Astrocyte (in vitro differentiated cells and primary cell): ENCODE measurements at places on chromosomes 5 and 9. TPM values are rescaled to one million over a fixed set of nuclear protein-coding genes. Genes with fewer than 3 reads are reported as not detected.

The PPIC gene
- total RNA-seq = 51.9 and 68.5 TPM in 2 replicates

GRCh38 chr5:5342784-5343183, 79.7 kb upstream of the ICE1 start:
- DNase-seq = peak; percentile 80

The N4BP3 gene
- total RNA-seq = 0.75 and 1.3 TPM in 2 replicates

The MLLT3 gene
- total RNA-seq = 35.1 and 41.6 TPM in 2 replicates

DNA sequence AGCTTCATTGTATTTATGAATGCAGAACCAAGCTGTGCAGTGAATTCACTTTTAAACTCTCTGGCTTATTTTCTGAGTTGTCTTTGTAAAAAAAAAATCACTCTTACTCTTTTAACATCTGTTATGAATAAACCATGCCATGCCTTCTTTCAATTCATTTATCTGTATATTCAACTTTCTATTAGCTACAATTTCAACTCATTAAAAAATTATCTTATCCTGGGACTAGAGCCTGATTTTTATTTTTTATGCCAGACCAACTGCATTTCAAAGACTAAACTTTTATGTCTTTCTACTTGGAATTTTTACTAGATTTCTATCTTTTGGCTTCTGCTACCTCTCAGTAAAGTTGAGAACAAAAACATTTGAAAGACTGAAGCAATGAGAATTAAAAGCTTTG, 342.7 kb downstream of the DEPDC1B start:
- no peak for DNase-seq

GRCh38 chr5:142611154-142611553, 74.7 kb downstream of the FGF1 start:
- peak; percentile 35 for DNase-seq

GRCh38 chr9:73183428-73183827, 31.8 kb downstream of the ANXA1 start:
- no peak for DNase-seq

- DNase-seq = no peak
Measured at GRCh38 chr5:15007646-15008045, 136.1 kb upstream of the ANKH start.

DNA sequence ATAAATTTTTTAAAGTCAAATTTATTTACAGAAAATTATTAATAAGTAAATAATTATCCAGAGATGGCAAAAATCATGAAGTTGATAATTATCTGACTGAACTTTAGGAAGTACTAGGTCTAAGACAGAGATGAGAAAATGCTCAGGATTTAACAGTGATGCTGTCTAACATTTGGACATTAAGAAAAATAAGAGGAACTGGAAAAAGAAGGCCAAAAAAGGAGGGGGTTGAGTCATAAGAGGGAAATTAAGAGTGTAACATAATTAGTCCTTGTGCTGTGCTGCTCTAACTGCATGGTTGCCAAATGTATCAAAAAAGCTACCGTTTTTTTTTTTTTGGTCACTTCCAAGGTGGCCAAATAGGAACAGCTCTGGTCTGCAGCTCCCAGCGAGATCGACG, 35.4 kb upstream of the TUT7 start:
- no peak for DNase-seq

GRCh38 chr5:142484821-142485387, 160.1 kb upstream of the SPRY4 start:
- peak; percentile 36 for DNase-seq

The QRFP gene
- total RNA-seq = not detected in 2 replicates

The CDC20B gene
- 0.11 and 0.17 TPM in 2 replicates for total RNA-seq

The PCDHGA11 gene
- 5.3 and 5.8 TPM in 2 replicates for total RNA-seq

DNA sequence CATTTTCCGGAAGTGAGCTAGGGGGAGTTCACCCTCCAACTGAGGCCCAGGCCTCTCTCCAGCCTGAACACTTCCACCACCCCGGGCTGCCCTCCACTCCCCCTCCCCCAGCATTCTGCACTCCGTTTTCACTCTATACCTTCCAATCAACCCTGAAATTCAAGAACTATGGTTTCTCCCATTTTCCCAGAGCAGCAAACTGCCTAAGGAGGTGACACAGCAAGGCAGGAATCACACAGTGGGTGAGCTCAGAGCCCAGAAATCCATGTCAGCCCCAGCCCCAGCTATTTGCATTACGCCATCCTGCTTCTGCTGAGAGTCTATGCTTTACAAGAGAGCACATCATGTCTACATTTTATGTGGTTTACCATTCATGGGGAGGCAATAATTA, 11.9 kb downstream of the MSX2 start:
- DNase-seq = peak; percentile 87

The PCDHGA3 gene
- 0.14 and 0.17 TPM in 2 replicates for total RNA-seq

GRCh38 chr9:79759460-79759859, 187.7 kb downstream of the TLE4 start:
- no peak for DNase-seq

DNA sequence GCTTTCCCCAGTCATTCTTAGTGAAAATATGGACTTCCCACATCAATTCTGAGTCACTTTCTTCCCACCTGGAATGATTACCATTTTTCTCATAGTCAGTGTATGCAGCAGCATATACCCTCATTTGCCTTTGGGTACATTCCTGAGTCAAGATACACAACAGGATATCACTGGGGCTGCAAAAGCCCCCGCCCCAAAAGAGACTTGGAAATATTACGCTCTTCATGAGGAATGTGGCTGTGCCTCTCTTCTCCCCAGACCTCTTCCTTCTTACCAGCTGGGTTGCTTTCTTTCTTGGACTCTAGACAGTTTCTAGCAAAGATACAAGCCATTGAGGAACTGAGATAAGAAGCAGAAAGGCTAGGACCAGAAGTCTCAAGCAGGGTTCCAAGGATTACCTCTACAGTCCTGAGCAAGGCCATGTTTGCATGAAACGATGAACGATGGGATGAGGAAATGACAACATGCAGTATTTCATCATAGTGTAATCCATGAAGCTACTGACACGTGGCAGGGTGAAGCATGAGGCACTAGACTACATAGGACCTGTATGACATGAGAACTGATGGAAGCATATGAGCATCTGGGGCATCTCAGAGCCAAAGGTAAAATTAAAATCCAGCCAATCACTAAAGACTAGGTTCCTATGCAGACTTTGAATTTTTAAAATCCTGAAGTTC, 218.1 kb downstream of the RAB3C start:
- no peak for DNase-seq

The RNF208 gene
- 4.3 and 4.9 TPM in 2 replicates for total RNA-seq

DNA sequence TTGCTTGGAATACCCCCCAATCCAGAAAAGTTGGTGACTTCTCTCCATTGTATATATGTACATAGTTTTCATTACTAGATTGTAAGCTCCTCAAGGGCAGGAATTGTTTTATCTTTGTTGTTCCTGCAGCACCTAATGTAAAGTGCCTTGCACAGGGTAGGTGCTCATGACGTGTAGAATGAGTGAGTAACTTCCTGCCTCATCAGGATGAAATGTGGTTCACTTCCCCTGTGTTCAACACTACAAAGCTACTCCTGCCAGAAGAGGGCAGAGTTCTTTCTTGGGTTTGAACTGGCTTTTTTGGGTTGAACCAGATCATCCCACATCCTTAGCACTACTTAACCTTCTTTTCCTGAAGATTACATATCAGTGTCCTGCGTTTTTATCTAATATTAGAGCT, 23.9 kb downstream of the GTF3C4 start:
- DNase-seq = no peak

DNA sequence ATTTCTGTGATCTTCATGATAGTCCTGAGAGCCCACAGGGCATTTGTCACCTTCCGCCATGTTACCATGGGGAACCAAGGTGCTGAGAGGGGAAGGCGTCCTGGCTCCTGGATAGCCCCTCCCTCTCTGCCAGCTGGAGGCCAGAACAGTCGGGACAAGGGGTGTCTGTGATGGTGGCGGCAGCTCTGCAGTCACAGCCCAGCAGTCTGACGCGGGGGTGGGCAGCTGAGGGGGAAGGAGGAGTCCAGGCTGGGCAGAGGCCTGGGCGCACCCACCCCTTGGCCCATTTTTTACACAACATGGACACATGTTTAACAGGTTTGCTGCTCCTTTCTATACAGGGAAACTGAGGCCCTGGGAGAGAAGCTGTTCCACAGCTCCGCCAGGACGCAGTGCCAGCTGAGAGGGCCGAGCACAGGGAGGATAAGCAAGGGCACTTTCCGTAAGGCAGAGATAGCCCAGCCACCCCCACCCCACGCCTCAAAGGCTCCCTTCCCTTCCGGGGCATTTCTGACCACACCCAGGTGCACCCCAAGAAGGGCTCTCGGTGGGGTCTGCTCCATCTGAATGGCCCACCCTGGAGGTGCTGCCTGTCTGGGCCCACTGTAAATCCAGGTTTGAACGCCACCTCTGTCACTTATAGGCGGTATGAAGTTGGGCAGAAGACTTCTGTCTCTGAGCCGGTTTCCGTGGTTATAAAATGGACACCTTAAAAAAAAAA, 17.1 kb downstream of the LRRC8A start:
- no peak for DNase-seq

The CORO2A gene
- 11.1 TPM in 2 replicates for total RNA-seq

- peak; percentile 71 for DNase-seq
Measured at GRCh38 chr9:96858018-96858573, 3.8 kb upstream of the ZNF782 start.

The CMYA5 gene
- total RNA-seq = 1.2 and 1.5 TPM in 2 replicates

DNA sequence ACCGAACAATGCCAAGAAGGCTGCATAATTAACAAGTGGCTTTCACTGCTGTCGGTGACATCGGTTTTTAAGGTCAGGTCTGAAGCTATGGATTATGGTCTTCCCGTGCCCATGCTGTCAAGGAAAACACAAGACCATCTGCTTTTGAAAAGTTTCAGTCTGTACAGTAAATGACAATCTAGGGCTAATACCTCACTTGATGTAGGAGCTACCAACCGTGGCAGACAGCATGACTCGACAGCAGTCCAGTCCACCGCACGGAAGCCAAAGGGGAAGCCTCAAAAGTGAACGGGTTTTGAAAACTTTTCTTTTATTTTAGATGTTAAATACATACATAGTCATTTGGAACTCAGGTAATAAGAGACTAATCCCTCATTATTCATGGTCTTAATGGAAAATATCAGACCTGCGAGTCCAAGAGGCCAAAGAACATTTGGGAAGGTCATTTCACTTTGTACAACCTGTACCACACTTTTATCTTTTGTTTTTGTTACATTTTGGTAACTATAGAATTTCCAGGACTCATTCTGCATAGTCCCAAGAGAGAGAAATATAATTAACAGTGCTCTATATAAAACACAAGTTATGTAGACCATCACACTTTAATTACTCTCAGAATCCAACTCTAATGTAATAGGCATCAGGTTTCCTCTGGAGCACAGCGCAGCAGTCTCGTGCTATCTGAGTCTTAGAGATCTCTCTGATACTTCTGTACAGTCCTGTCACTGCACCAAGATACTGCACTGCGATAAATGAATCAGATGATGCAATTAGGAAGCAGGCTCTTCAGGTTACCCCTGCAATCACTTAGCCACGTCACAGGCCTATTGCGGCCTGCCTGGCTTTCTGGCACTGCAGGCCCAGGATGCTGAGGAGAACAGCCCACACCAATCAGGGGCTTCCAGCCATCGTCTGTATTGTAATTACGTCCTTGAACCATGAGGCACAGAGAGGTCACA, 184.9 kb downstream of the FANCC start:
- DNase-seq = no peak

The SMAD5 gene
- total RNA-seq = 70.0 and 71.3 TPM in 2 replicates

DNA sequence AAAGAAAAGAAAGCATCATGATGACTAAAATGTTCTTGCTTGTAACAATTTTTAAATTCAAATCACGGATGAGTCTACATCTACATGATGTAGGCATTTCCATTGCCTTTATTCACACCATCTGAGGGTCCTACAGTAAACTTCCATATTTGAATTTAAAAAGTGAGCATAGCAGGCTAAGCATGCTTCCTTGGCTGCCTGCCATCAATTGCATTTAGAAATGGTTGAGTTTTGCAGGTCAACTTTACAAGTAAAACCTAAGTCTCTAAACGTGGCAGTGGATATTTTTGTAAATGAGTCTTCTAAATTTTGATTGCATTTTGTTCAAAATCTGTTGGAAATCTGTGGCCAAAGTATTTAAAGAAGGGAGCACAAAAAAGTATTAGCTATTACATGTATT, 136.5 kb upstream of the PTCH1 start:
- DNase-seq = no peak

DNA sequence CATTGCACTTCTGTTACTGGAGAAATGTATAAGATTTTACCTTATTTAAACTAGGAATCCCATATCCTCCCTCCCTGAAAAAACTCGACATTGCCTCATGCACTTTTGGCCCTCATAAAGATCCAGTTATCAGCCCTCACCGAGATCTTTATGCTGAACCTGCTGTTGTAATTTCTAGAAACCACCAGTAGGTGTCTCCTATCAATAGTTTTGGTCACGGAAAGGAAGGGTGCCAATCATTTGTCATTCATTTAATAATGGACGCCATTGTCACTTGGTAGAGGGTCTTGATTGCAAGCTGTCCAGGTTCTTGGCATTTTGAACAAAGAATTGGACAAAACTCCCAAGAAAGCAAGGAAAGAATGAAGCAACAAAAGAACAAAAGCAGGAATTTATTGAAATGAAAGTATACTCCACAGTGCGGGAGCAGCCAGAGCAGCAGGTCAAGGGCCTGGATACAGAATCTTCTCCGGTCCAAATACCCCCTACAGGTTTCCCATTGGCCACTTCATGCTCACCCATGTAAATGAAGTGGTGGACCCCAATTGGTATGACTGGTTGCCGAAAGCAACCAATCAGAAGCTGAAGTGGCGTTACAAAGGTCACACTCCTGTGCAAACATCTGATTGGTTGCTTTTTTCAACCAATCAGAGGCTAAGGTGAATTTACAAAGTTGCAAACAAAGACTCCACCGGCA, 524.3 kb downstream of the PSAT1 start:
- no peak for DNase-seq

The FAM151B gene
- 2.9 and 4.4 TPM in 2 replicates for total RNA-seq

- DNase-seq = peak; percentile 47
Measured at GRCh38 chr5:58999804-59000203, 416.9 kb downstream of the RAB3C start.

DNA sequence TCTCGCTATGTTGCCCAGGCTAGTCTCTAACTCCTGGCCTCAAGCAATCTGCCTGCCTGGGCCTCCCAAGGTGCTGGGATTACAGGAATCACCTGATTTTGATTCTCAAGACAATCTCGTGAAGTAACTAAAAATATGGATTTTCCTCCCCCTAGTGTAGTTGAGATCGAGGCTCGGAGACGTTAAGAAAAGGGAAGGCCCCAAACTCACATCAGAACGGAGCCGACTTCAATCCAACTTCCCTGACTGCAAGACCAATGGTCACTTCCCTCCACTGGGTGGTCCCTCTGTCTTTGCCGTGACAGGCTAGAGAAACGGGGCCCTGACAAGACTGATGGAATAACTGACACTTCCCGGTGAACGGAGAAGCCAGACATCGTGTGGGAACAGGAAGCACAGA, 28.3 kb downstream of the BARHL1 start:
- DNase-seq = no peak

DNA sequence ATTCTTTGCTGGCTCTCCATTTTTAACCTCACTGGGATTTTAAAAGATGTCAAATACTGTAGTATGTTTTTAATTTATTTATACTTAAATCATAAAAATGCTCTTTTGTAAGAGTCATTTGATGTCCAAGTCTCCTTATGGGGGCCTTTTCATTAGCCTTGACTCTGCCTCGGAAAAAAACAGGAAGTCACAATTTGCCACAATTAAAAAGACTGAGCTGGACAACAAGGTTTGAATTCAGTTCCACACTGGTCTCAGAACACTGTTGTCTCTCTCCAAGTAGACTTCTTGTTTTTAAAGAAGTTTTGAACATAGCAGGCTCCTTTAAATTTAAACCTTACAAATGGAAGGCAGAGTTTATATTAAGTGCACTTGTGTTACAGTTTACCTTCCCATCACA, 444.2 kb downstream of the ACTL7B start:
- no peak for DNase-seq

GRCh38 chr9:127503379-127503921, 52.1 kb downstream of the LRSAM1 start:
- DNase-seq = no peak

- no peak for DNase-seq
Measured at GRCh38 chr9:70893580-70894122, 227.8 kb downstream of the TRPM3 start.

The PRRX2 gene
- total RNA-seq = not detected in 2 replicates
